ENCODE measurements at places on chromosomes 6 and 20.

- no peak for DNase-seq
Observed at GRCh38 chr6:46211917-46212316, 41.1 kb upstream of the ENPP5 start.

- no peak for DNase-seq
Observed at GRCh38 chr6:27980111-27980510, 23.1 kb downstream of the OR2B6 start.

DNA sequence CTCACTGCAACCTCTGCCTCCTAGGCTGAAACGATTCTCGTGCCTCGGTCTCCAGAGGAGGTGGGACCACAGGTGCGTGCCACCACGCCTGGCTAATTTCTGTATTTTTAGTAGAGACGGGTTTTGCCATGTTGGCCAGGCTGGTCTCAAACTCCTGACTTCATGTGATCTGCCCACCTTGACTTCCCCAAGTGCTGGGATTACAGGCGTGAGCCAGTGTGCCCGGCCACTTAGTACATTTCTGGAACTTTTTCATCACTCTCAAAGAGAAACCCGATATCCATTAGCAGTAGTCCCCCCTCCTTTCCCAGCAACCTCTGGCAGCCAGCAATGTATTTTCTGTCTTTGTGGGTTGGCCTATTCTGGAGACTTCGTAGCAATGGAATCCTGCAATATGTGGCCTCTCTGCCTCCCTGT, 109.8 kb downstream of the JARID2 start:
- DNase-seq = no peak

- no peak for DNase-seq
Observed at GRCh38 chr6:37495244-37495934, 4.3 kb downstream of the CCDC167 start.
